AG09309 (cell line): ENCODE measurements at places on chromosomes 4 and X.

DNA sequence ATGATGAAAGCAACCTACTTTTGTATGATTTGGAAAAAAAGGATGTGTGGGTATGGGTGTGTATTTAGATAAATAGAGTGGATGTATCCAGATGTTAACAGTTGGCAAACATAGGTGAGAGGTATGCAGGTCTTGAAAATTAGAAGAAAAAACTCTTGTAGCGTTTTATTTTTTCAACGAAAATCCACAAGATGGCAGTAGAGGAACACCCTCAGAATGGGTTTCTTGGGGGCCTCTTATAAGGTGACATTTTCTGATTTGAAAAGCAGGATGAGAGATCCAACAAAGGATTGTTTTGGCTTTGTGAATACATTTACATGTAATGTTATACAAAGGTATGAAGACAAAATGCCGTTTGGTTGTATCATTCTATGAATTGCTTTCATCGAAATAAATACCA lies 68.3 kb downstream of the FMR1NB start:
- no peak for DNase-seq

GRCh38 chrX:115236560-115236959 lies 2.7 kb upstream of the LRCH2 start:
- DNase-seq = no peak

GRCh38 chr4:114209584-114209983 lies 230.1 kb upstream of the ARSJ start:
- no peak for DNase-seq

GRCh38 chr4:100738196-100739165 lies 220.7 kb upstream of the EMCN start:
- peak; percentile 53 for DNase-seq

- no peak for DNase-seq
These were observed 66.0 kb downstream of the GLRB start for GRCh38 chr4:157141976-157142375.

GRCh38 chrX:39022106-39022505 lies 220.8 kb downstream of the MID1IP1 start:
- DNase-seq = no peak

GRCh38 chr4:140595065-140595464 lies 26.3 kb upstream of the UCP1 start:
- no peak for DNase-seq

GRCh38 chr4:36394352-36394903 lies 113.0 kb downstream of the DTHD1 start:
- DNase-seq = no peak

- no peak for DNase-seq
These were observed 91.9 kb downstream of the TENT5D start for GRCh38 chrX:80511969-80512760.

DNA sequence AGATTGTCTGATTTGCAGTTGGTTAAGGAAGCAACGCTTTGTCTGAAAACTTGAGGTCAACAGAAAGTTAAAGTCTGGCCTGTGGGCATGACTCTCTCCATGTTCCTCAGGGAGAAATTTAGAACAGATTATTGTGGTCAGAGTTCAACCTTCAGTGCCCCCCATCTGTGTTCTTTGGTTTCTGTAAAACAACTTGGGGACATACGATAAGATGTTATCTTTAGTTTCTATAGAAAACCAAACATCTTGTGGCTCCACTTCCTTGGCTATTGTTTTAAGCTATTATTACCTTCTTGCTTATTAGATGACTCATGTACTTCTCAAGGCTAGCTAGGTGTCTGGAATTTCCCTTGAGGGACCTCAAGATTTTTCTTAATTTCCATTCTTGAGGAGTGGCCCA lies 507.7 kb downstream of the PDHA2 start:
- DNase-seq = no peak

DNA sequence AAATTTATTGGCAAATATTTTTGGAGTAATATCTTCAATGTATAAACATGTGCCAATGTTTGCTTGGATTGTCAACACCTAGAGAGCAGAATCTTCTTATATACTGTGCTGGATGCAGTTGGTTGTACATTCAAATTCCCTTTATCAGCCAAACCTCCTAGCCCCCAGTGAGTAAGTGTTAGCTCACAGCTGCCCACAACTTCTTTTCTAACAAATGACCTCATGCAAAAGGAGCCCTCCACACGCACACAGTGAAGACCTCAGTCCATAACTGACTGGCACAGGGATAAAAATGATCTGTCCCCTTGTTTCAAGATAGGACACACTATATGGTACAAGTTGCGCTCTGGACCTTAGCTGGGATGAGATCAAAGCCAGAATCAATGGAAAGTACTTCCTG lies 458.0 kb upstream of the NWD2 start:
- DNase-seq = no peak

- DNase-seq = no peak
These were observed 105.1 kb upstream of the MXRA5 start for GRCh38 chrX:3451571-3451970.

DNA sequence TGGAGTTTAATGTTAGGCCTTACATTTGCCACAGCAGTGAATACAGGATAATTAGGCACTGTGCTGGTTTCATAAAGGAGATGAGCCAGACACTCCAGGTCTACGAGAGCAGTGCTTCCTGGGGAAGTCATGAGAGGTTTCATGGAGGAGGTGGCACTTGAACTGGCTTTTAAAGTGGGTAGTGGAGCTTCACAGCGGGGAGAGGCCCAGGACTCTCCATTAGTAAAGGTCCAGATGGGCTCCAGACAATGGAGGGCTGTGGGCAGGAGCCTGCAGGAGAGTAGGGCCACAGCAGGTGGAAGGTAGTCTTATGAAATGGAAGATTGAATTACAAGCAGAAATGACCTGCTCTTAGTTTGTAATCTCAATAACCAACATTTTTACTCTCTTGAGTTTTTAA lies 29.0 kb downstream of the CLDN22 start:
- no peak for DNase-seq
